GM18507 (cell line): ENCODE measurements at places on chromosomes 13 and 19.

- DNase-seq = no peak
Observed at GRCh38 chr19:32067685-32068084, 277.7 kb upstream of the ZNF507 start.

GRCh38 chr19:31906111-31906871 is 439.1 kb upstream of the ZNF507 start:
- no peak for DNase-seq

DNA sequence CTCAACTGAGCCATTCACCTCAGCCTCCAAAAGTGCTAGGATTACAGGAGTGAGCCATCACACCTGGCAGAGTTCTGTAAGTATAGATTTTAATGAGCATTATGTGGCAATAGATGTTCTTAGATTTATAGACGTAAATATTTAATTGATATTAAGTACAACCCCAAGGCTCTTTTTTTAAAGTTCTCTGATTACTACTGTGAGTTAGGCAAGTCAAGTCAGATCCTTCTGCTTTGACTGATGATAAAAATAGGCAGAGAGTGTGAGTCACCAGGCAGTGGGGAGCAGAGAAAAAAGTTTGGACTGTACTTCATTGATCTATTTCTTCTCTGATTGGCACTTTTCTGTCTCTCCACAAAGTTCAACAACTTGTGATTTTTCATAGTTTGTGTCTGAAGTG is 1379.9 kb downstream of the UQCRFS1 start:
- no peak for DNase-seq

- no peak for DNase-seq
Observed at GRCh38 chr13:82501834-82502233, 1380.4 kb downstream of the SLITRK1 start.

GRCh38 chr19:13744174-13744573 is 20.1 kb upstream of the MRI1 start:
- DNase-seq = no peak

GRCh38 chr19:35991731-35992450 is 3.1 kb upstream of the SDHAF1 start:
- DNase-seq = no peak

DNA sequence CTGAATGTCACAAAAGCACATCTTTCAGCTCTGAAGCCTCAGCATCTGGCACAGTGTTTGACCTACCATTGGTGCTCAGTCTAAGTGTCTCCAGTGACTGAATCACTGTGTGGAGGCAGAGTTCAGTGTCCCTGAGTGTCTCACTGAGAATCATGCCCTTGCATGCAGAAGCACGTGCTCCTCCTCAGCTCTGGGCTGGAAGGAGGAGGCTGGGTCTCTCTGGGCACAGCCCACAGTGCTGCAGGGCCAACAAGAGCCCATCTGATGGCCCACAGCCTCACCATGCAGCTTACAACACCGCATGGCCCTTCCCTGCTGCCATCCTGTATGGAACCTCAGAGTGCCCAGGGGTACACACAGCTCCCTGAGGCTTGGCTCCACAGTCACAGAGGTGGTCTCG is 86.1 kb downstream of the TEX26 start:
- DNase-seq = no peak

- DNase-seq = no peak
Observed at GRCh38 chr19:338421-338820, 6.2 kb downstream of the MIER2 start.
